ENCODE measurements at places on chromosomes 5 and 9.

GRCh38 chr9:71001780-71002386 is 119.5 kb downstream of the TRPM3 start:
- peak; percentile 53 for DNase-seq

DNA sequence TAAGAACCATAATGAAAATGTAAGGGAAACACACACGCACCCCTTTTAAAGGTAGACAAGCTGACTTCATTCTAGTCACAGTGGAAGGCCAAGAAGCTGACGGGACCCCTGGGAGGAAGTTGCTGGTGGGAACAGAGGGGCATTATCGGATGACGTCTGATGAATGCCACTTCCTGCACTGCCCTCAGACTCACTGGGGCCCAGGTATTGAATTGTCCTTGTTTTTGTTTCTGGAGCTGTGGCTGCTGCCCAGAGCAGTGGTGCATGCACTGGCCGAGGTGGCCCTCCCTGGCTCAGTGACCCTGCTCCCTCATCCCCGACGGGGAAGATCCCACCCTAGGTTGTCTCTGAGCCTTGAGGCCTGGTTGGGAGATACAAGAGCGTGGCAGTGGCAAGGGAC is 15.3 kb upstream of the RPL26L1 start:
- no peak for DNase-seq

GRCh38 chr5:66139318-66139712 is 4.8 kb upstream of the SREK1 start:
- no peak for DNase-seq

DNA sequence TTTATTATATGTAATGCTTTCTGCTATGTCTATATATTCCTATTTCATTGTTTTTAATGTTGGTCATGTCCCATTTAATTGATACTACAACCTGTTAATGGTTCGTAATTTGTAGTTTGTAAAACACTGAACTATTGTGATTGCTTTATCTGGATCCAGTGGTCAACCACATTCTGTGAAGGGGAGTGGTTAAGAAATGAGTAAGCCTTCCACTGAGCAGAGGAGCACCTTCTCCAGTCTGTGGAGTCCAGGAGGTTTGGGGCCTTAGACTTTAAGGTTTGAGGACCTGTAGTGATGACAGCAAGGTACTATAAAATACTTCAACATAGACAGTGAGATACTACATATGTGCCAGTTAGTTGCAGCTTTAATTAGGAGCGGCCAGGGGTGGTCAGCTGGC is 67.7 kb upstream of the RAD23B start:
- peak; percentile 63 for DNase-seq

GRCh38 chr5:22706901-22707300 is 146.2 kb downstream of the CDH12 start:
- no peak for DNase-seq

- no peak for DNase-seq
Observed at GRCh38 chr5:115770466-115770865, 46.0 kb downstream of the CDO1 start.

GRCh38 chr5:112930082-112930344 is 8.0 kb upstream of the REEP5 start:
- DNase-seq, result no peak

DNA sequence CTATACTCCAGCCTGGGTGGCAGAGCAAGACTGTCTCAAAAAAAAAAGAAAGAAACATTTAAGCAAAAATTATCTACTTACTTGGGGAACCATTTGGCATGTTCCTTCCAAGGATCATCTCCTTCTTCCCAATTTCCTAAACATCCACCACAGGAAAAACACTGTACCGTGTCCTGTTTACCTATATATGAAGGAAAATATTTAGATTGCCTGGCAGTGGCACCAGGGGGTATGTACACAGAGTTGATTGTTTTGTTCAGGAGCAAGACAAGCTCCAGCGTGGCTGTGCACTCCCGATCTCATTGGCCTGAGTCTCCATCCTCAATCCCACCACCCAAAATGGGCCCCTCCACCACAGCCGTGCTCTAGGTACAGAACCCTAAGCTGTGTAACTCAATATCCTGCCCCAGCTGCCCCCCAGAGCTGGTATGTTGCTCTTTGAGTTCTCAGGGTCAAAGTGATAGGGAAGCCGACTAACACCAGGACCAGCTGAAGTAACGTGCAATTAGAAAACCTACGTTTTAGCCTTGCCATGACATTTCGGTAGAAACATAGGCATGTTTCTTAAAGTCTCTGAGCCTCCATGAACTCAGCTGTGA is 13.8 kb downstream of the NAIP start:
- DNase-seq, result no peak

GRCh38 chr5:39473156-39473775 is 48.5 kb upstream of the DAB2 start:
- peak; percentile 80 for DNase-seq

GRCh38 chr5:151578326-151579025 is 12.7 kb downstream of the FAT2 start:
- no peak for DNase-seq

DNA sequence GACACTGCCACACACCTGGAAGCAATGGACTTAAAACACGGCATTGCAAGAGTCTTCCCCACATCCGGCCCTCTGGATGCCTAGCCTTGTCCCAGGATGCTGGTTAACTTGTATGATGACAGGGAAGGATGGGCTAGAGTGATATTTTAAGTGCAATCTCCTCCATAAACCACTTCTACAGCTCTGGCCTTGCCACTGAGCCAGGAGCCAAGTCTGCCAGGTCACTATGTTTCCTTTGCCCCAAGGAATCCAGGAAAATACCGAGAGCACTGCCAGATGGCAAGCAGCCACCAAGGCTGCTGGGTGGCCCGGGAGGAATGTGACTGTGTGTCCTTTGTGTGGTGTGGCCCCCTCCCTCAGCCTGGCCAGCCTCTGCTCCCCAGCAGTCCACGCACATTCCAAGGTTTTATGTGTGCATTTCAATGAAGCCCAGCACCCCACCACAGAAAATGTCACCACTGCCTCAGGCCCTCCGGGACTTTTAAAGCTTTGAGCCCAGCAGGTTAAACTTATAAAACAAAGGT is 106.0 kb downstream of the FRMD3 start:
- DNase-seq, result peak; percentile 27

- DNase-seq, result no peak
Observed at GRCh38 chr5:9841516-9842170, 211.5 kb upstream of the TAS2R1 start.

- DNase-seq, result no peak
Observed at GRCh38 chr5:21834863-21835262, 1018.3 kb downstream of the CDH12 start.

GRCh38 chr5:1633605-1634336 is 110.0 kb upstream of the LPCAT1 start:
- peak; percentile 42 for DNase-seq

GRCh38 chr9:130825351-130825651 is 9.8 kb upstream of the ABL1 start:
- no peak for DNase-seq

DNA sequence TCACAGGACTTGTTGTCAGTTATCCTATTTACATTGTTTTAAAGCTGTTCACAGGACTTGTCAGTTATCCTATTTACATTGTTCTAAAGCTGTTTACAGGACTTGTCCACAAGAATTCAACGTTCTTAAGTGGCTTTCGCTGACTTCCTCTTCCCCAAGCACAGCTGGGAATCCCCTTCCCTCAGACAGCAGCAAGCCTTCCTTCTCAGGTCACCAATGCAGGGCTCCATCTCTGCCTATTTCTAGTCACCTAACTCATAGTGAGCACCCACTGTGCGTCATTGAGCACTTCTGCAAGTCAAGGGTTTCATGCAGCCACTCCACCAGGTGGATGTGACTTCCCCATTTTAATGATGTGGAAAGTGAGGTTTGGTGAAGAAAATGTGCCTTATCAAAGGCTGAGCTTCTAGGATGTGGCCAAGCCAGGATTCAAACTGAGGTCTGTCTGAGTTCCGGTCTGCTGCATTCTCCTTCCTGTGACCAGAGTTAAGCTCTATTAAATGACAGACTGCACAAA is 109.8 kb upstream of the ZNF462 start:
- DNase-seq, result peak; percentile 18

GRCh38 chr9:94511134-94511954 is 43.5 kb upstream of the PCAT7 start:
- peak; percentile 25 for DNase-seq

GRCh38 chr5:23029290-23029689 is 176.1 kb upstream of the CDH12 start:
- no peak for DNase-seq

All from choroid plexus epithelial cell (primary cell).